ENCODE measurements at places on chromosomes 4 and X. TPM values are rescaled to one million over a fixed set of nuclear protein-coding genes. Genes with fewer than 3 reads are reported as not detected.

DNA sequence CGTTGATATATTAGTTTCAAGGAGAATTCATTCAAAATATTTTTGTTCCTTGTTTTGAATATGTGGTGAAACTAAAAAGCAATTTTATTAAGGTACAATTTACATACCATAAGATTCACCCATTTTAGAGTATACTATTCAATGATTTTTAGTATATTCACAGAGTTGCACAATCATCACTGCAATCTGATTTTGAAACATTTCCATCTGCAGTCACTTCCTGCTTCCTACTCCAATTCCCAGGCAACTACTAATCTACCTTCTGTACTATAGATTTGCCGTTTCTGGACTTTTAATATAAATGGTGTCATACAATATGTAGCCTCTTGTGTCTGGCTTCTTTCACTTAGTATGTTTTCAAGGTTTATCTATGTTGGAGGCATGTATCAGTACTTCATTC lies 71.3 kb downstream of the SLC9A7 start:
- no peak for DNase-seq

- DNase-seq, result peak; percentile 25
Measured at GRCh38 chrX:34918091-34918736, 24.4 kb upstream of the FAM47B start.

DNA sequence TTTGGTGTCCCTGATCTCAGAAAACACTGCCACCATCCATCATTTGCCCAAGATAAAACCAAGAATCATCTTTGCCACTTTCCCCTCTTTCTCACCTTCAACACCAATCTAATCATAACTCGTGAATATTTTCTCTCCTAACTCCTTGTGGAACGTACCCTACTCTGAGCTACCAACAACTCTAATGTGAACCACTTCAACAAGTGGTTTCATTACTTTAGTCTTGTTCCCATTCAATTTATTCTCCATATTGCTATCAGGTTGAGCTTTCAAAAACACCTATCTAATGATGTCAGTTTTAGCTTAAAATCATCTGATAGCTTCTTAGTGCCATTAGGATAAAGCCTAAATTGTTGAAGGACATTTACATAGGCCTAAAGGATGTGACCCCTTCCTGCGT lies 39.8 kb upstream of the CXorf38 start:
- no peak for DNase-seq

GRCh38 chr4:38805530-38806145 lies 1.0 kb upstream of the TLR1 start:
- DNase-seq, result peak; percentile 41

Gene GDI1
- total RNA-seq, result 143 TPM

Gene VSIG4
- total RNA-seq, result not detected

Data from A172 (cell line).